ENCODE measurements at places on chromosomes 16 and 17.
A peak's percentile ranks its signal among the peaks of the same experiment; 100 is the strongest.

- peak; percentile 62 for DNase-seq
These were observed 88.8 kb upstream of the TNRC6C start for GRCh38 chr17:77869665-77870132.

DNA sequence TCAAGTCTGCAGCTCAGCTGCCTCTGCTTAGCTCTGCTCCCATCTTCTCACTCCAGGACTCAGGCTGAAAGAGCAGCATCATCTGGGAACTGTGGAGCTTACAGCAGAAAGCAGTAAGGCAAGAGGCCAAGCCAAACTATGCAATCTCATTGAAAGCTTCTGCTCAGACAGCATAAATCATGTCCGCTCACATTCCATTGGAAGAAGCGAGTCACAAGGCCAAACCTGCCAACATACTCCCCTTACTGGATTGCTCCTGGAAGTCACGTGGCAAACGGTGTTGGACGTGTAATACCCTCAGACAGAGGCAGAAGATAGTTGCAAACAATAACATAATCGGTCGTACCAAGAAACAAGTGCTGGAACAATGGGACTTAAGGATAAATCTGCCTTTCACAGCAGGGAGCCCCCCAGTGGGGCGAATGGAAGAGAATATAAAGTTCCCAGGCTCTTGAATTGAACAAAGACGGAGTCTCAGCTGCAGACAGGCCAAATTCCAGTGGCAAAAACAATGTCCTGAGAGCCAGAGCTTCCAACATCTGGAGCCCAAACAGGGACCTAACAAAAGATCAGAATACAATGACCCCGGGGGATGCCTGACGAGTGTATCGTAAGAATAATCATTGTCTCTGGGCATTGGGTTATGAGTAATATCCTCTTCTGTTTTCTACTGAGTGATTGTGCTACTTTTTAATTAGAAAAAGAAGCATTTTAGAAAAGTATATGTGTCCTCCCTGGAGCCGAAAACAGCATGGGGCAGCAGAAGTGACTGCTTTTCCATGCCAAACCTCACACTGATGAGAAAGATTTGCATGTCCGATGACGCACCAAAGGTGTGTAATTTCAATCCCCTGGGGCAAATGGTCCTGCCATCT is 68.4 kb downstream of the CMC2 start:
- DNase-seq: no peak

DNA sequence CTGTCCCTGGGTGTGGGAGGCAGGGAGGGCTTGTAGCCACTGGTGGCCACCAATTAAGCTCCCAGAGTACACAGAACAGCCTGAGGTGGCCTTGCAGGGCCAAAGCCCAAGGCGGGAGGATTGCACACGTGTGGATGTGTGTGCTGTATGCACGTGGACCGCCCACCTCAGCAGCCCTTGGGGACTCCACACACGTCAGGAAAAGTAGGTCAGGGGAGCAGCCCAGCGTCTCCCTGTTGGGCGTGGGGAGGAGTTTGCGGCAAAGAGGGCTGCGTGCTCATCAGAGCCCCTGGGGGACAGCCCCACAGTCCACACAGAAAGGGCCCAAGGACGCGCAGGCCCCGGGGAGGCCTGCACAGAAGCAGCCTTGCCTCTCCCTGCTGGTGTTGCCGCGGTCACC is 19.6 kb downstream of the SBK1 start:
- no peak for DNase-seq

GRCh38 chr17:69954241-69954925 is 120.6 kb upstream of the KCNJ16 start:
- no peak for DNase-seq

- DNase-seq: no peak
These were observed 5.5 kb downstream of the MAP2K3 start for GRCh38 chr17:21289902-21290571.

DNA sequence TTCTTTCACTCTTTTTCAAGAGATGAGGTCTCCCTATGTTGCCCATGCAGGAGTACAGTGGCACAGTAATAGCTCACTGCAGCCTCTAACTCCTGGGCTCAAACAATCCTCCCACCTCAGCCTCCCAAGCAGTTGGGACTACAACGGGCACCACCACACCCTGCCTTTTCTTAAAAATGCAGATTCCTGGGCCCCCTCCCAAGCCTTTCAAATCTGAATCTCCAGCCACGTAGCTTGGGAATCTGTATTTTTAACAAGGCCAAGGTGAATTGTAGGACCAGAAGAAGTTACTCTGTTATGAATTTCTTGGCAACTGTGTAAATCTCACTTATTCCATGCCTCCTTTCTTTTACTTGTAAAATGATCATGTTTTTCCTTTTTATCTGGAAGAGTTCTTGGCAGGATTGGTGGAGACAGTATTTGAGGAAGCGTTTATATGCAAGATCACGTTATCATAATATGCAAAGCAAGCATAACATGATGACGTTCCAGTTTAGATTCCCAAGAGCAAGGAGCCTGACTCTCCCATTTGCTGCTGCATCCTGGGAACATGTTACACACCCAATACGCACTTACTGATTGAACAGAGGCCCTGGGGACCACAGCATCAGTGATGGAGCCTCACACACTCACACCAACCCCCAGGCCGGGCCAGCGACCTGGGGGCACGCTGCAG is 44.5 kb downstream of the LITAF start:
- no peak for DNase-seq

DNA sequence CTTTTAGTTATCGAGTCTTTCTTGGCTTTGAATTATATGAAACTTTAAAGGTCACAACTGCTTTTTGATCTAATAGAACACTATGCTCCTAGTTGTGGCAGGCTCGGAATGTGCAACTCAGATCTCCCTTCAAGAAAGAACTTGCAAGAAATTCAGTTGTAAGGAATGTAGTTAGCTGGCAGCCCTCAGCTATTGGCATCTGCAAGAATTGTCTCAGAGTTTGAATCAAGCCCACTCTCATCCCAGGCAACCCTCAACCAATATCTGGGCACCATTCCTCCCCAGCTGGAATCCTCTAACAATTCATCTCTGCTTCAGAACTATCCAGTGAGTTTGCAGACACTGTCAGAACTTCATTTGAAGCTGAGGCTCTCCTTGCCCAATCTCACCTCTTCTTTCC is 447.2 kb downstream of the KIF2B start:
- no peak for DNase-seq

- DNase-seq: no peak
These were observed 27.7 kb upstream of the CRHR1 start for GRCh38 chr17:45756266-45756991.

DNA sequence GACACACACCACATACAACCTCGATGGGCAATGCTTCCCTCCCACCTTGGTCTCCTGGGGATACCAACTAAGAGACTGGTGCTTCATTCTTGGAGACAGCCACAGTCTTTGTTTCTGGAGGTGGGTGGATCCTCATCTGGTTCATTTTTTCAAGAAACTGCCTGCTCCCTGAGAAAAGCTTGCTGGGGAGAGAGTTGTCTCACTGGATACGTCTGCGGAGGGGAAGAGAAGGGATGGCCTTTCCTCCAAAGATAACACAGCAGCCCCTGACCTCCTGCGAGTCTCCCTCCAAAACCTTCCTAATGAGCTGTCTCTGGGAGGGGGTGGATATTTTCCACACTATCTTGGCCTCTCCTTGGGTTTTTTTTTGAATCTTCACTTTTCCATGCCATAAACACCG is 221.2 kb downstream of the SOX9 start:
- DNase-seq: no peak

DNA sequence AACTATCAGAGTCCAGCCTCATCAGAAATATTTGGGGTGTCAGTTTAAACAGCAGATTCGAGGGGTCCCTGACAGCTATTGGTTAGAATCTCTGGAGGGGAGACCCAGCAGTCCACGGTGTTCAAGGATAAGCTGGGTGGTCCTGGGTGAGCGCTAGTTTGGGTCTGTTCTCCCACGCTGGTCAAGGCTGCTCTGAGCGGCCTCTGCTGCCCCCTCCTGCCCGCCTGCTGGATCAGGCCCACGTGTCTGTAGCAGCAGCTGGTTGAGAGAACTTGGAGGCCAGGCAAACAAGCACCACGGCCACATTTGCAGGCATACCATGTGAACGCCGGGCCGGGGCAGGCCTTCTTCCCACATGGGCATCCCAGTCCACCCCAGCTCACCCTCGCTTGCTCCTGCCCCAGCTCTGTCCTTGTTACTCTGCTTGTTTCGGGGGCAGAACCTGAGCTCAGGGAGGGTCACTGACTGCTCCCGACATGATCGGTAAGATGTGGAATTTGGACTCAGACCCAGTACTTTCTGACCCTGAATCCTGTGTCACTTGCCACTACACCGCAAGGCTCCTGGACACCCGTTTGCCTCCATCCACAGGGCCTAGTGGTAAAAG is 7.4 kb downstream of the FOXF1 start:
- peak; percentile 49 for DNase-seq

GRCh38 chr17:56570199-56570598 is 23.3 kb upstream of the NOG start:
- DNase-seq: no peak

GRCh38 chr16:79768276-79768970 is 167.9 kb upstream of the MAF start:
- peak; percentile 15 for DNase-seq

DNA sequence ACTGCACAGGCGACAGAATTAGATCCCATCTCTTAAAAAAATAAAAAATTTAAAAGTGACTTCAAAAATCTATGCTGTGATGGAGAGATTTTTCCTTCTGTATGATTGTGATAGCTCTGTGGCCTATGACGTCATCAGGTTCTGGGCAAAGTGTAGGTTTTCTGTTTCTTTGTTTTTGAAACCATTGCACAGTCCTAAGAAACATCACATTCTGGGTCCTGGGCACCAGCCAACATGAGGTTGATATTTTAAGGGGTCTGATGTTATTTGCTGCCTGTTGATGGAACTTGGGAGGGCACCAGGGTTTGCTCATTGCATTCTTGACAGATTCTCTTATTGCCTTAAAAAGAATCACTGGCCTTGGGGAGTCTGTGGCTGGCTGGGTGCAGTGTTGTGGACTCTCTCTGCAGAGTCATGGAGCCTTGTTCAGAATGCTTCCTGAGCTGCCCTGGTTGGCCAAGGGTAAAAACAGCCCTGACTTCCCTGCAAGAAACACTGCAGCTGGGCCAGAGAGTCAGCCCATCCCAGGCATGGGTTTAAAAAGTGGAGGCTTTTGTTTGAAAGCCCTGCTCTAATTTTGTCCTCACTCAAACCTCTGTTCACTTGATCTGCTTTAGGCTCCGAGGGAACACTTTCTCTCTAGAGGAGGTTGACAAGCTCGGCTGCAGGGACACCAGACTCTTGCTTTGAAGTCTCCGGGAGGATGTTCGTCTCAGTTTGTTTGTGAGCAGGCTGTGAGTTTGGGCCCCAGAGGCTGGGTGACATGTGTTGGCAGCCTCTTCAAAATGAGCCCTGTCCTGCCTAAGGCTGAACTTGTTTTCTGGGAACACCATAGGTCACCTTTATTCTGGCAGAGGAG is 10.5 kb upstream of the CYLD start:
- DNase-seq: peak; percentile 33

DNA sequence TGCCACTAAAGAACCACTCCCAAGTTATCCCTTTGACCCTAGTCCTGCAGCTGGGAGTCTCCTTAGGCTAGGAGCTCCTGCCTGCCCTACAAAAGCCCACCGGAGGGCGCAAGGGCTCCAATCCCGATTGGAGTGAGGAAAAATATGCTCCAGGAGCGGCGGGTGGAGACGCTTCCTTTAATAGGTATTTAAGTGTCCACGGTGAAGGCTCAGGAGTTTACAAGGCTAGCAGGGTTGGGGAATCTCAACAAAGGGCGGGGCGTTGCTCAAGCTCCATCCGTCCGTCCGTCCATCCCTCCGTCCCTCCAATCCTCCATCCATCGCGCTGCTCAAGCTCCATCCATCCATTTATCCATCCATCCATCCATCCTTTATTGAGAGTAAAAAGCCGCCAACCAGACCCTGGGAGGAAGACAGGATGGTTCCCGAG is 556 bp upstream of the SPNS1 start:
- no peak for DNase-seq

DNA sequence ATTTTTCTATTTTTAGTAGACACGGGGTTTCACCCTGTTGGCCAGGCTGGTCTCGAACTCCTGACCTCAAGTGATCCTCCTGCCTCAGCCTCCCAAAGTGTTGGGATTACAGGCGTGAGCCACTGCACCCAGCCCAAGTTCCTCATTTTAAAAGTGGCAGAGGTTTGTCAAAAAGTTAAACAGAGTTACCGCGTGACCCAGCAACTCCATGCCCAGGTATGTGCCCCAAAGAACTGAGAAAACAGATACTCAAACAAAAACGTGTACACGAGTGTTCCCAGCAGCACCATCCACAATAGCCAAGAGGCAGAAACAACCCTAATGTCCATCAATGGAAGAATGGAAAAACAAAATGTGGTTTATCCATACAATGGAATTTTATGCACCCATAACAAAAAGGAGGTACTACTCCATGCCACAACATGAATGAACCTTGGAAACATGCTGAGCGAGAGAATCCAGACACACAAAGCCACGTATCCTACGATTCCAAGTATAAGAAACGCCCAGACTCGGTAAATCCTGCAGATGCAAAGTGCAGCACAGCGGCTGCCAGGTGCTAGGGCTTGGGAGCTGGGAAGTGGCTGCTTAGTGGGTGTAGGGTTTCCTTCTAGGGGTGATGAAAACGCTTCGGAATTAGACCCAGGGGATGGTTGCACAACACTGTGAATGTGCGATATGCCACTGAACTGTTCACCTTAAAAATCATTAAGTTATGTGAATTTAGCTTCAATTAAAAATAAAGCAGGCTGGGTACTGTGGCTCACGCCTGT is 24.8 kb downstream of the ADCY9 start:
- DNase-seq: no peak

GRCh38 chr16:27340654-27341053 is 26.9 kb downstream of the IL4R start:
- DNase-seq: no peak

- DNase-seq: no peak
These were observed 1.9 kb downstream of the CDK5R1 start for GRCh38 chr17:32488604-32489180.

DNA sequence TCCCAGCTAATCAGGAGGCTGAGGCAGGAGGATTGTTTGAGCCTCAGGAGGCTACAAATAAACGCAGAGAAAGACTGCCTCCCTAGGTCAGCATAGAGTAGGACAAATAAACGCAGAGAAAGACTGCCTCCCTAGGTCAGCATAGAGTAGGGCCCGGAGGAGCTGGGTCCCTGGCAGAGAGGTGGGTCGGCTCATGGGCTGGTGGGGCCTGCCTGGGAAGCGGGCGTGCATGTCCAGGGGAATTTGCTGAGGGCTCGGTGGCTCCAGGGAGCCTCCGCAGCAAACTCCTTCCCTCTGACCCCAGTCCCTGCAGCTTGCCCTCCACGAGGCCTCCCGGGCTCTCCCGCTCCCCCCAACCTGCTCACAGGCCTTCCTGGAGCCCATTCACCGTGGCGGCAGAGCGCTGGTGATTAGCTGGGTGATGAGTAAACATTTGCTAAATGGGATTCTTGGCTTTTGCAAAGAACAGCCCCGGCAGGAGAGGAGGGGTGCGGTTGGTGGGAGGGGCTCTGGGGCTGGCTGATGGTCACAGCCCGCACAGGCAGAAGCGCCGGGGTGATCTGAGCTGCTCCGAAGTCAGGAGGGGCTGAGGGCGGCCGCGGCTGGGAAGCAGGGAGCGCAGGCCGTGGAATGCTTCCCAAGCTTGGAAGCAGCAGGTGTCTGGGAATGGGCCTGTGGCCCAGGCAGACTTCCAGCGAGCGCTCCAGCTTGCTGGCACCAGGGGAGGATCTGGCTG is 93.1 kb downstream of the RTN4RL1 start:
- no peak for DNase-seq
